Stimulated activated CD8-positive, alpha-beta memory T cell treated with anti-CD3 and anti-CD28 coated beads, Interleukin-7, amount 100 ng/mL, for 48 hours (primary cell): ENCODE measurements at places on chromosomes 7 and 10.

DNA sequence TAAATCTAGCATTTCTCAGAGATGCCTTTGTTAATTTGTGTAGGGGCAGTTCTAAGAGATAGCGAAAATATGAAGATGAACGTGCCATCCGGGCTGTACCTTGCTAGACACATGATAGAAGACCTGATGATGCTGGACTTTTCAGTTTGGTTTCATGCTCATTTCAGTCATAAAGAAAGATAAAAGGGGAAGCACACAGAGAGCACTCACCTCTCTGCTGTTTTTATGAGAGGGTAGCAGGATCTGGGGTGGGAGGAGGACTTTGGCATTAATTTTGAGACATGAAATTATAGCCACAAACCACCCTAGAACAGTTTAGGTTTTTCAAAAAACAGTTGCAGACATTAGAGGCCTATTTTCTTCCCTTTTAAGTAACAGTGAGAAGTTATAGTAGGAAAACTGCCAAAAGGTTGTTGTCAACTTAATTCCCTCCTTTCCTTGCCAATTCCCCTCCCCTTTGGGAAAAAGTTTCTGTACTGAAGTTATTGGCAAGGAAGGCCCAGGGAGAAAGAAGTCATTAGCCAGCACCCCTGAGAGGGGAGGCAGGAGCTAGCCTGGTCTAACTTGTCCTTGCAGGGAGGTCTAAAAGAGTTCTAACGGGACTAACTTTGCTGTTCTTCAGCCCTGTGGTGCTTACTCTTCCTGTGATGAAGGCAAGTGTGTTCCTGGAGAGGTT lies 2.6 kb downstream of the ST7 start:
- DNase-seq, result no peak

DNA sequence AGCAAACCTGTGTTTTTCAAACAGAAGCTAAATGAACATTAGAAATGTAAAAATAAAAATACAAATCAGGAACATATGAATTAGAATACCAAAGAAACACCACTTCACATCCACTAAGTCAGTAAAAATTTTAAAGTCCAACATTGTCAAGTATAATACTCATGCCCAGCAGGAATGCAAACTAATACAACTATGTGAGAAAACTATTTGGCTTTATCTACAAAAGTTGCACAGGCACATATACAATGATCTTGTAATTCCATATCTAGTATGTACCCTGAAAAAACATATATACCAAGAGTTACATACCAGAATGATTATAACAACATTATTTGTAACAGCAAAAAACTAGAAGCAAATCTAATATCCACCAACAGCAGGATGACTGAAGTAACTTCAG lies 91.1 kb downstream of the RNF32 start:
- no peak for DNase-seq

DNA sequence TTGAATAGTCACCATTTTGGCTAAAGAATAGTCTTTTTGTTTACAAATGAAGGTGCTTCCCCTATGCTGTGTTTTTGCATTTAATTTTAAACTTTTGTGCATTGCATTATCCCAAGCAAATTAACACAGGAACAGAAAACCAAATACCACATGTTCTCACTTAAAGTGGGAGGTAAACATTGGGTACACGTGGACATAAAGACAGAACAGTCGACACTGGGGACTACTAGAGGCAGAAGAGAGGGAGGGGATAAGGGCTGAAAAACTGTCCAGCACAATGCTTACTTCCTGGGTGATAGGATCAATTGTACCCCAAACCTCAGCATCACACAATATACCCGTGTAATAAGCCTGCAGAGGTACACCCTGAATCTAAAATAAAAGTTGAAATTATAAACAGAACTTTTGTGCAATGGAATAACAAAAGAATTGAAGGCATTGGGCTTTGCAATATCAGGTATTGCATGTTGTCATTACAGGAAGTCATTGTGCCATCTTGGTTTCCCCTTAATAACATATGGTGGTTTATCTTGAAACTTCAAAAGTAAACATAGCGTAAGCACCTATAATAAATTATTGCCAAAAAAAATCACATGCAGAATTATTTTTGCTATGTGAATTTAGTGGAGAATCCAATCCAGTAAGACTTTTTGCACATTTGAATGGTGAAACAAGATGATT lies 16.1 kb downstream of the ADD3 start:
- no peak for DNase-seq

DNA sequence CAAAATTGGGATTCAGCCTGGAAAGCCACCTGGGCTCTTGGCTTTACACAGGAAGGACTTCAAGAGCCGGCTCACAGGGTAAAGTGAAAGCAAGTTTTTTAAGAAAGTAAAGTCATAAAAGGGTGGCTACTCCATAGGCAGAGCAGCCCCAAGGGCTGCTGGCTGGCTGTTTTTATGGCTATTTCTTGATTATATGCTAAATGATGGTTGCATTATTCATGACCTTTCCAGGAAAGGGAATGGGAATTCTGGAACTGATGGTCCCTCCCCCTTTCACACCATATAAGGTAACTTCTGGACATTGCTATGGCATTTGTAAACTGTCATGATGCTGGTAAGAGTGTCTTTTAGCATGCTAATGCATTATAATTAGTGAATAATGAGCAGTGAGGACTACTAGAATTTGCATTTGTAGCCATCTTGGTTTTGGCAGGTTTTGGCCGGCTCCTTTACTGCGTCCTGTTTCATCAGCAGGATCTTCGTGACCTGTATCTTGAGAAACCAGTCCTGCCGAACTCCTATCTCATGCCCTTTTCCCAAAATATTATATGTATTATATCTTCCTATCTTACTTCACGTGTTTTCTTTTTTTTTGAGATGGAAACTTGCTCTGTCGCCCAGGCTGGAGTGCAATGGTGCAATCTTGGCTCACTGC lies 80.5 kb downstream of the HECW1 start:
- DNase-seq, result no peak

DNA sequence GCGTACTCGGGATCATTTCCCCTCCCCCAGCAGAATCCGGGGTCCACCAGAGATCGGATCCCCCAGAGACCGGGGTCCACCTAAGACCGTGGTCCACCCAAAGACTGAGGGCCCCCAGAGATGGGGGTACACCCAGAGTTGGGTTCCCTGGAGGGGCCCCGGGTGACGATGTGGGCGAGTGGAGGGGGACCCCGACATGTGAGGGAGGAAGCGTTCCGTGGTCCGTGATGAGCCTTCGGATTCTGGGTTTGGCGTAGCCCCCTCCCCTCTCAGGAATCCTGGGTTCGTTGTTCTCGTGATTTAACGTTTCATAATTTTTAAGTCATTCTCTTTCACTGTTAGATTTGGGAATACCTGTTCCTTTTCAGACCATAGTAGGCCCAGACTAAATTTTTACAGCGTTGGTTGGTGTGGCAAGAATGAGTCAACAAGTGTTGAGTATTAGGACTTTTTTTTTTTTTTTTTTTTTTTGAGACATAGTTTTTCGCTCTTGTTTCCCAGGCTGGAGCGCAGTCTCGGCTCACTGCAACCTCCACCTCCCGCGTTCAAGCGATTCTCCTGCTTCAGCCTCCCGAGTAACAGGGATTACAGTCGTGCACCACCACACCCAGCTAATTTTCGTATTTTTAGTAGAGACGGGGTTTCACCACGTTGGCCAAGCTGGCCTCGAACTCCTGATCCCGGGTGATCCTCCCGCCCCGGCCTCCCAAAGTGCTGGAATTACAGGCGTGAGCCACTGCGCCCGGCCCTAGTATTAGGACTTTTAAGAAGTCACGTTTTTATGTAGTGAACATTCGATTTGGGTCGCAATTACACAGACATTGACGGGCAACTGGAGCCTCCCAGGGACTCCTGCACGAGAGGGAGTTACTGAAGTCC lies 672 bp downstream of the GTPBP4 start:
- DNase-seq, result no peak

GRCh38 chr10:35150308-35150707 lies 23.7 kb downstream of the CREM start:
- DNase-seq, result no peak
